ENCODE measurements at places on chromosomes 3 and 15. TPM values are rescaled to one million over a fixed set of nuclear protein-coding genes. Genes with fewer than 3 reads are reported as not detected.
A peak's percentile ranks its signal among the peaks of the same experiment; 100 is the strongest.

DNA sequence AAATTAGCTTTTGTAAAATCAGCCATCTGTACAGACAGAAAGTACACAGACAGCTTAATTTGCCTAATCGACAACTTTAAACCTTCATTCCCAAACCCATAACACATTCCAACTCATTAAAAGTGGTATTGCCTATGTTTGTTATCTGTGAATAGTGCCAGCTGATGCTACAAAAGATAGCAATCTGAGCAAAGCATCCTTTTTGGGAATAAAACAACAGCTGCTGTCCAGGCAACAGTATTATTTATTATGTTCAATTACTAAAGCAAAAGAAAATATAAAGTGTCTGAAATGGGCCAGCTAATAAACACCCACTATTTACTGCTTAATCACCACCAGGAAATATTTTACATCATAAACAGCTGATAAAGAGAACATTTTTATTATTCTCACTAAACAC lies 134.8 kb upstream of the ABI3BP start:
- DNase-seq, result no peak

DNA sequence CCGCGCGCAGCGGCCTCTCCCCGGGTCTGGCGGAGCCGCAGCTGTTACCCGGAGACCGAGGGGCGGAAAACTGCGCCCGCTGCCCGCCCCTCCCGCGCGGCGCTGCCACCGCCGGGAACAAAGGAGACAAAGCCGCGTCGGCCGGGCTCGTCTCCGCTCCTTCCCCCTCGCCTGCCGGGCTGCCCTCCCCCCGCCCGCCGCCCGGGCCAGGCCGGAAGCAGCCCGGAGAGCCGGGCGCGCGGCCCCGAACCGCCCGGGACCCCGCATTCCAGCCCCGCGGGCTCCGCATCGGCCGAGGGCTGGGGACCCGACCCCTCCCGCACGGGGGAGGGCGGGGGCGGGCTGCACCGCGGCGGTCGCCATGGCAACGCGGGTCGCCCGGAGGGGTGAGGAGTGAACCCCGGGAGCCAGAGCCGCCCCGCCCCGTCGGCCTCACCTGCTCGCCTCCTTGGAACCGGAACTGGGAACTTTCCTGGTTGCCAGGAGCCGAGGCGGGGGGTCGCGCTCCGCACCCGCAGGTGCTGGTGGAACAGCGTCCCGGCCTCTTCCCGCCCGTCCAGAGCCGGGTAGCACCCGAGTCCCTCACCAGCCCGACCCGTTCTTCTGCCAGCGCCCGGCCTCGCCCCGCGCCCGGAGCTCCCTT lies 448 bp downstream of the PLXNB1 start:
- DNase-seq, result peak; percentile 57

- no peak for DNase-seq
Observed at GRCh38 chr3:150393745-150394144, 14.4 kb upstream of the TSC22D2 start.

- no peak for DNase-seq
Observed at GRCh38 chr3:156142702-156143101, 22.3 kb downstream of the KCNAB1 start.

Gene PAK6
- 0.44 TPM for total RNA-seq
